ENCODE measurements at places on chromosomes 5 and 9.

DNA sequence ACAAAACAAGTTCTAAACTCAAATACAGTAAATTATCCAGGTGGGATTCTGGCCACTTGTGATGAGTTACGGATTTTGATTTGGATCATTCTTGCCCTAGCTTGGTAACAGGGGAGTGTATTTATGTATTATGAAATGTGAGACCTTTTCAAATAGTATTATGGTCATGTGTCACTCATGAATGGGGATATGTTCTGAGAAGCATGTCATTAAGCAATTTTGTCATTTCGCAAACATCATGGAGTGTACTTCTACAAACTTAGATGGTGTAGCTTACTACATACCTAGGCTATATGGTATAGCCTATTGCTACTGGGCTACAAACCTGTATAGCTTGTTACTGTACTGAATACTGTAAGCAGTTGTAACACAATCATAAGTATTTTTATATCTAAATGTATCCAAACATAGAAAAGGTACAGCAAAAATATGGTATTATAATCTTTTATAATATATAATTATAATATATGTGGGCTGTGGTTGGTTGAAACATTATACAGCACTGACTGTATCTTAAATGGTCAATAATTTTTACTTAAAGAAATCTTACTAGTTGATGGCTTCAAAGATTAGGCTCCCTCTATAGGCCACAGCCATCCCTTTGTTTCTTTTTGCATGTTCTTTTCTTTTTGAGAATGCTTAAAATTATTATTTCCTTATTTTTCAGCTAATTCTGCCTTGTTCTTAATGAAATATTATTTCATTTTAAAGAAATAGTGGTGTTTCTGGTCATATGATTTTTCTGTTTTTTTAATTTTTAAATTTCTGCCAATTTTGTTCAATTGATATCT lies 128.4 kb downstream of the MAST4 start:
- no peak for DNase-seq

- no peak for DNase-seq
Observed at GRCh38 chr5:156380848-156381247, 53.9 kb downstream of the SGCD start.

DNA sequence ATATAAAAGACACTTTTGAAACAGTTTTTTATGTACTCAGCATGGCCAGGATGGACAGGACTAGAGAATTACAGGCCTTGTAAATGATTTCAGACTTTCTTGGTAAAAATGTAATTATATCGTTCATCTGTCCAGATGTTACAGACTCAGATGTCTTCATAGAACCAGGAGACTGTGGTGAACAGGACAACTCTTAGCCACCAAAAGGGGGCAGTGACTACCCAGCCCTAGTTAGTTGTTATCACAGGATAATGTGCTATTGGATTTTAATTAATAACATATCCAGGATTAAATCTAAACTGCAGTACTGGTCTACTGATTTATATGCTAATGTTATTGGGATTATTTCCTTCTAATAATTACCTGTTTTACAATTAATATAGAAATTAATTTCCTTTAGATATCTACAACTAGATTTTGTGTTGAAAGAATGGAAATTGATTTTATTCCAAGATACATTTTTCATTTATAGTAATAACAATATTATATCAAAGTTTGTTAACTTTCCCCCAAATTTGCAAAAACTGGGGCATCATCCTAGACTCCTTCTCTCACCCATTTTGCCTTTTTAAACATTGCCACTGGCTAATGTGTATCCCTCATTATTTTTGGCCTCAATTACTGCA lies 99.4 kb downstream of the MTREX start:
- no peak for DNase-seq

- no peak for DNase-seq
Observed at GRCh38 chr5:181136361-181136955, 5.5 kb upstream of the OR2V1 start.
